ENCODE measurements at places on chromosomes 1 and 21.

GRCh38 chr1:219882096-219882495, 46.3 kb downstream of the SLC30A10 start:
- no peak for DNase-seq

- DNase-seq, result no peak
Observed at GRCh38 chr1:27951396-27951795, 8.4 kb upstream of the XKR8 start.

DNA sequence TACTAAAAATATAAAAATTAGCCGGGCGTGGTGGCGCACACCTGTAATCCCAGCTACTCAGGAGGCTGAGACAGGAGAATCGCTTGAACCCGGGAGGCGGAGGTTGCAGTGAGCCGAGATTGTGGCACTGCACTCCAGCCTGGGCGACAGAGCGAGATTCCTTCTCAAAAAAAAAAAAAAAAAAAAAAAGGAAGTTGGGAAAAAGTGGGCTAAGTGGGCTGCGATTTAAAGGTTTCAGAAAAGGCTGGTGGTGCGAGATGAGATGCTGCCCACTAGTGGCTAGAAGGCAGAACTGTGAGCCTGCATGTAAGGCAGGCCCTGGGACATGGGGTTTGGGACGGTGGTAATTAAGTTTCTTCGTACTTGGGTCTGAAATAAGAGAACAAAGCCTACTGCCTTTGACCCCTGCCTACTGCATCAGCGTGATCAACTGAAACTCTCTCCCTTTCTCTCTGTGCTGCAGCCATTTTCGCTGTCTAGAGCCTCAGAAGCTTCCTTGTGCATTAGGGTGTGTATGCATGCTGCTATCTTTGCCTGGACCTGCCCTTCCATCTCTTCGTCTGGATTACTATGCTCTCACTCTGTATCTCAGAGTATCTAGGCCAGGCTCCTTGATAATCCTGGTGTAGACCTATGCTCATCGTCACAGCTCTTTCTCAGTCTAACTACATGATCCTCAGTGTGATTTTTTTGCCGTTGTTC, 12.4 kb downstream of the FMOD start:
- no peak for DNase-seq

DNA sequence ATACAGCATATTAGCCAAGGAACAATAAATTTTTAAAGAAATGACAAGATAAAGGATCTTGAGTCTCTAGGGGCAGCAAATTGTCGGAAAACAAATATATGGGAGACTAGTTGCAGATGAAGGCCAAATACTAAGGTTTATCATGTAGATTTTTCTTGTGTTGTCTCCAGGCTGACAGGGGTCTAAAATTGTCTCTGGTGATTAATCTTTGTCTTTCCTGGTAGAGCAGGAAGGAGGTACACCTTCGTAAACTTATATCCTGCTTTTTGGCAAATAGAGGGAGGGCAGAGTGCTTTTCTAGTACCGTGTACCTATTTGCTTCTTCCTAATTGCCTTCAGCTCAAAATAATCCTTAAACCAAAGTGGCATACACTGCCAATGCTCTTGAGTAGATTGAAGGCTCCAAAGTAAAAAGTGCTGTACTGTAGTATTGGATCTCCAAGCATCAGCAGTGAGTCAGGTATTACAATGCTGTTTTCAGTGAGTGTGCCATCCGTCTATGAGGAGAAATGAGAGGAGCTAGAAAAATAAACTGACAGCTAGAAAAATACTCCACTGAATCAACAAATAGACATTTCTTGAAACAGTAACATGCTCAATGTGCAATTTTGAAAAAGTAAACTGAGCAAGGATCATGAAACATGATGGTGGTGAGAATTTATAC, 1.8 kb upstream of the LEPR start:
- no peak for DNase-seq

- peak; percentile 92 for DNase-seq
Observed at GRCh38 chr1:26853156-26853555, 9.8 kb upstream of the SFN start.

GRCh38 chr1:114232691-114233090, 79.0 kb upstream of the SYT6 start:
- no peak for DNase-seq

- DNase-seq, result no peak
Observed at GRCh38 chr1:184503221-184503749, 116.5 kb downstream of the C1orf21 start.

DNA sequence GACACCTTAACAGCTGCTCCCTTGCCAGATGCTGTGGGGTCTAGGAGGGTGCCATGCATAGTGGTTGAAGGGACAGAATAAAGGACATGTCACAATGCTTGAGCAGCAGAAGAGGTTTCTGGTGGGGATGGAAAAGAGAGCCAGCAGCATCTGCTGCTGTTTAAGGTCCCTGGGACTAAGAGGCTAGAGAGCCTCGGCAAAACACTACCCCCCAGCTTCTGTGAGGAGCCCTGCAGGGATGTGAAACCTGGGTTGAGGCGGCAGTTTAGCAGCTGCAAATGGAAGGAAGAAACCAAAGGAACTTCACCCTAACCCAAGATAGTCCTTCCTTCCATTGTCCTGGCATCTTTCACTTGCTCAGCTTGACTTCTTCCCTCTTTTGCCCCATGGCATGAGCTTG, 39.4 kb downstream of the PLXNA2 start:
- no peak for DNase-seq

- no peak for DNase-seq
Observed at GRCh38 chr1:243294723-243295121, 38.9 kb downstream of the SDCCAG8 start.

DNA sequence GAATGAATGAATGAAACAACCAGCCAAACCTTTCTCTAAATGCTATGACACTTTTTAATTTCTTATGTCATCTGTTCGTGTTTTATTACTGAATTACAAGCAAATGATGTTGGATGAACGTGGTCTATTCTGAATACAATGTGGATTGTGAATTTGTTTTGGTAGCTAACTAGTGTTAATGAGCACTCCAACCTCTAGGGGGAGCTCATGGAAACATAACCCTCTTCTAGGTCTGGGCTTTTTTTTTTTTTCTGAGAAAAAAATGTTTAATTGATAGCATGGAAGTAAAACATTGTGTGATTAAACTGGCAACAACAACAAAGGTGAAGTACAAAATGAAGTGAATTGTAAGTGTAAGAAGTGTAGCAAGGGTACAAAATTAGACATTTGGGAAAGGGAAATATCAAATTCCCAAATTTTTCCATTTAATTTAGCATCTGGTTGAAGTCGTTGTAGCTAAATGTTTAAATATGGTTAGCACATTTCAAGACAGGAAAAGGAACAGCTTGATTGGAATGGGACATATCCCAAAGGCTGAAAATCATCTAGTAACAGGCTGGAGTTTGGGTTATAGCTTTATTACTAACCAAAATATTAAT, 42.6 kb upstream of the PTGS2 start:
- DNase-seq, result no peak

DNA sequence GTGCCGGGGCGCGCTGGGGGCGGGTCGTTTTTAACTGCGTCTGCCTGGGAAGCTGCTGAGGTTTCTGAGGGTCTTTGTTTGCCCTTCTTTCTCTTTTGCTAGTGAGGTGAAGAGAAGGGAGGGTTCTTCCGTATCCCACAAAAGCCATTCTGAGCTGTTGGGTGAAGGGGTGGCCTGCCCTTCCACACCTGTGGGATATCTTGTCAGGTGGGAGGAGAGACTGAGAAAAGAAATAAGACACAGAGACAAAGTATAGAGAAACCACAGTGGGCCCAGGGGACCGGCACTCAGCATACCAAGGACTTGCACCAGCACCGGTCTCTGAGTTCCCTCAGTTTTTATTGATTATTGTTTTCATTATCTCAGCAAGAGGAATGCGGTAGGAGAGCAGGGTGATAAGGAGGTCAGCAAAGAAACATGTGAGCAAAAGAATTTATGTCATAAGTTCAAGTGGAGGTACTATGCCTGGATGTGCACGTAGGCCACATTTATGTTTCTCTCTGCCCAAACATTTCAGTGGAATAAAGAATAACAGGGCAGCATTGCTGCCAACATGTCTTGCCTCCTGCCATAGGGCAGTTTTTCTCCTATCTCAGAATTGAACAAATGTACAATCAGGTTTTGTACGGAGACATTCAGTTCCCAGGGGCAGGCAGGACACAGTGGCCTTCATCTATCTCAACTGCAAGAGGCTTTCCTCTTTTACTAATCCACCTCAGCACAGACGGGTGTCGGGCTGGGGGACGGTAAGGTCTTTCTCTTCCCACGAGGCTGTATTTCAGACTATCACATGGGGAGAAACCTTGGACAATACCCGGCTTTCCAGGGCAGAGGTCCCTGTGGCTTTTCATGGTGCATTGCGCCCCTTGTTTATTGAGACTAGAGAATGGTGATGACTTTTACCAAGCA, 972 bp downstream of the PGBD2 start:
- DNase-seq, result no peak
